RKO (cell line): ENCODE measurements at places on chromosomes 12 and 14.

DNA sequence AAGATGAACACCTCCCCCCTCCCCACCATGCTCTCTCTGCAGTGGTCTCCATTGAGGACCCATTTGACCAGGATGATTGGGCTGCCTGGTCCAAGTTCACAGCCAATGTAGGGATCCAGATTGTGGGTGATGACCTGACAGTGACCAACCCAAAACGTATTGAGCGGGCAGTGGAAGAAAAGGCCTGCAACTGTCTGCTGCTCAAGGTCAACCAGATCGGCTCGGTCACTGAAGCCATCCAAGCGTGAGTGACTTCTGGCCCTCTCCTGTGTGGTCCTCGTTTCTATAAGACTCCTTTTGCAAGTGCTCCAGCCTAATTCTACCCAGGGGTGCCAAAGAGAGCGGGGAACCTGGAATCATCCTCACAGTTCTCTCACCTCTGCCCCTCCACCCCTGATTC is 6.2 kb upstream of the ATN1 start:
- DNase-seq = no peak

- no peak for DNase-seq
Measured at GRCh38 chr12:69897744-69898143, 72.7 kb downstream of the MYRFL start.

- DNase-seq = no peak
Measured at GRCh38 chr14:99391671-99392070, 89.0 kb downstream of the SETD3 start.

DNA sequence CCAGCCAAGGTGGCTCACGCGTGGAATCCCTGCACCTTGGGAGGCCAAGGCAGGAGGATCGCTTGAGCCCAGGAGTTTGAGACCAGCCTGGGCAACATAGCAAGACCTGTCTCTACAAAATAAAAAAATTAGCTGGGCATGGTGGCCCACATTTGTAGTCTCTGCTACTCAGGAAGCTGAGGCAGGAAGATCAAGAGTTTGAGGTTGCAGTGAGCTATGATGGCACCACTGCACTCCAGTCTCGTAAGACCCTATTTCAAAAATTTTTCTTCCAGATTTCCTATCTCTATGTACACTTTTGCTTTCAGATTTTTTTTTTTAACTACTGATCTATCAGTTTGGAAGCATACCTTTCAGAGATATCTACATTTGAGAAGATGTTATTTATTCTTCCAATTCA is 15.3 kb downstream of the SNX6 start:
- no peak for DNase-seq

- no peak for DNase-seq
Measured at GRCh38 chr14:54864526-54864925, 38.1 kb downstream of the GCH1 start.

- DNase-seq = peak; percentile 73
Measured at GRCh38 chr12:6828781-6829535, 751 bp downstream of the P3H3 start.

GRCh38 chr12:49975318-49975761 is 2.6 kb downstream of the AQP6 start:
- no peak for DNase-seq

DNA sequence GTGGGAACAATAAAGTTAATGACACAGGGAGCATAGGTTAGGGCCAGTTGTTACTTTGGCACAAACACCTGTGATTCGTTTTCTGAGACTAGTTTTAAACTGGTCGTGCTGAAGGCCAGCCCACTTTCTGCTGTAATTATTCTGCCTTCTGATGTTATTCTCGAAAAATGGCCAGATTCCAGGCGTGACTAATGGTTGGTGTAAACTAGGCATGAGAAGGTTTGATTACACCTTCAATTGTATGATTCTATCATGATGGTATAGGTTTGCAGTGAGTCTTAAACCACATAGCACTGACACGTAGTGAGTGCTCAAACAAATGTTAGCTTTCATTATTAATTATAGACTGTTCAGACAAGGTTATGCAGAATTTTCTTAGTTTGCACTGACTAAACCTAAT is 39.0 kb downstream of the CKB start:
- peak; percentile 89 for DNase-seq

GRCh38 chr14:24315807-24316596 is 4.7 kb downstream of the LTB4R start:
- DNase-seq = no peak

DNA sequence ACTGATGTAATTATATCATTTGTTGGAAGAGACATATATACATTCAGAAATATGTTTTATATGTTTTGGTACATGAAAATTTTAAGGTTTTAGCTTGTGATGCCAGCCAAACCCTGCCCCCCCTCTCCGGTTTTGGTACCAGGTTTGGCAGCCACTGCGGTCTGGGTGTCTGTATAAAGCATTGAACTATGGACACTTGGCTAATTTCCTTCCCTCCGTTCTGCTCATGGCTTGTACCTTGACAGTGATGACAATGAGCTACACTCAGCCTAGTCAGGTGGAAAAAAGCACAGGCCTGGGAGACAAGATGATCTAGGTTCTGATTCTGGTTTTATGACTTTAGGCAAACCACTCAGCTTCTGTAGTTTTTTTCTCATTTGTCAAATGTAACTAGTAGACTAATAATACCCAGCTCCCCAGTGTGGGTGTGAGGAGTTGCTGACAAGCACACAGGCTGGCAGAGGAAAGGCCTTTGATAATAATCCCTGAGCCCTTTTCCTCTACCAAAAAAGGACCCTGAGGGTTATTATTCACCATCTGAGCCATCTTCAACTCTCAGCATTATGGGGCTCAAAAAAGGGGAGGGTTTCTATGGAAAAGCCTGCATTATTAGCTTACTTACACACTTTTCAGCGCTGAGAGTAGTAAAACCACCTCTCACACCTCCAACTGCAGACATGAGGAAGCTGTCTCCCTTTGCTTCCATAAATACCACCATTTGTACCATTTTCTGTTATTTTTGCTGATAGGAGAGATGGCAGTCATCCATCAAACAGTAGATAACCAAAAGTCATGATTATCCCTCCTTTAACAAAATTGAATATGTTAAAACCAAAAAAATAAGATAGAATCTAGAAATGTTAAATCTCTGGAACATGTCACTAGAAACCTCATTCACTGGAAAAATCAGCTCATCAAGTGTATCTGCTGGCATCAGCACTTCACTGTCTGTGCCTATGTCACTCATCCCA is 76.3 kb upstream of the PSMC1 start:
- no peak for DNase-seq

GRCh38 chr12:19683178-19683927 is 244.1 kb downstream of the AEBP2 start:
- peak; percentile 15 for DNase-seq

DNA sequence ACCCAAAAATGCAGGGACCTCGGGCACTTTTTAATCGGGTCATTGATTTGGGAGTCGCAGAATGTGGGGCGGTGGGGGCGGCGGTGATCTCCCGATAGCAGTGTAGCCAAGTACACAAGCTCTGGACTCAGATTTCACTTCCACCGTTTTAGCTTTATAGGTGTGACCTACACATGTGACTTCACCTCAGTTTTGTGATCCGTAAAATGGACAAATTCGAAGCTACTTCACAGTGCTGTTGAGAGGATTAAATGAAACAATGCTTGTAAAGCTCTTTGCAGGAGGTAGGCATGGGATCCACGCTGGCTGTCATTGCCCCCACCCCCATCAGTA is 478 bp downstream of the RITA1 start:
- DNase-seq = peak; percentile 65

DNA sequence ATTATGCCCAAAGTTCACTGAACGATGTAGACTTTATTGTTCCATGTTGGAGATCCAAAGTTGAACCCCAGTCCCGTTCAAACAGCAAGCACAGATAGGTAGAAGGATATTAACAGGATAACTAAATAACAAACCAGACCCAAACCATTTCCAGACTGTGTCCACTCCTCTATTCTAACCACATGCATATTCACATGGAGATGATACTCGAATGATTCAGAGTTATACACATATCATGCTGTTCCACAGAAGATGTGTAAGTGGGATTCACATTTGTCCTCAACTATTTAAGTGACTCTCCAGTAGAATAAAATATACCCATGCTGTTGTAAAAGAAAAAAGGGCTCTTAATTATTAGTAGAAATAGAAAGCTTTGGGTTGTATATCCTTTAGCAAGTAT is 185.9 kb downstream of the ITPR2 start:
- DNase-seq = no peak

- DNase-seq = no peak
Measured at GRCh38 chr14:100683578-100683977, 43.1 kb upstream of the DLK1 start.

- DNase-seq = no peak
Measured at GRCh38 chr14:75373133-75373532, 54.7 kb upstream of the JDP2 start.

DNA sequence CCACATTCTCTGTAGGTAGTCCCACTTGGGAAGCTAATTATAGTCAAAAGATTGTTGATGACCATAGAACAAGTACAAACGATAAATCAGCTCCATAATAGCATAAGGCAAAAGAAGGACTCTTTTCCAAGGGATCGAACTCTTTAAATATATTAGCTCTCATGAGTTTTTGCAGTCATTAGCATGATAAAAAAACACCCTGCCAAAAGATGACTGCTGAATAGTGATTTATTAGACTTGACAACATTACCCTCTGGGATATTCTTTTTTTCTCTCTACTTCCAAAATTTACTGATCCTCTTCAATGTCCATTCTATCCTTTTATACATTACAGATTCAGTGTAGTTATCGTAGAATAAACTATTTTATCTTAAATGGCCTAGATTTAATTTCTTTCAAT is 14.2 kb downstream of the EPYC start:
- DNase-seq = no peak
